HFFc6 (cell line): ENCODE measurements at places on chromosomes 2 and 18.
A peak's percentile ranks its signal among the peaks of the same experiment; 100 is the strongest.

GRCh38 chr2:231457101-231457500 lies 7.2 kb downstream of the NCL start:
- DNase-seq: no peak

DNA sequence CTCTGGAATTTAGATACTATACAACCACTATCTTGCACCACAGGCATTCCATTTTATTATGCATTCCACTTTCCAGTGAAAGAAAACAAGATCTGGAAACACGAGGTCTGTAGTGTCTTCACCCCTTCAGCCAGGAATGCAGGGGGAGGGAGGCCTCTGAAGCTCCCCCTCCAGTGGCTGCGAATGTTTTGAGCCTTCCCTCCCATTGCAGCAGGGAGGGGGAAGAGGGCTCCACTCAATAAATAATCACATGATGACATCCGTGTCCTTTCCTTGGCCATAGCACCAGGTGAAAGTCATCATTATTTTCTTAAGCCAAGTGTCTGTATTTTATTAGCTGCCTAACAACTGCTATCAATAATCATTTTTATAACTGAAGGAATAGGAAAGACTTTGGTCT lies 38.6 kb downstream of the ALPK2 start:
- DNase-seq: peak; percentile 87

DNA sequence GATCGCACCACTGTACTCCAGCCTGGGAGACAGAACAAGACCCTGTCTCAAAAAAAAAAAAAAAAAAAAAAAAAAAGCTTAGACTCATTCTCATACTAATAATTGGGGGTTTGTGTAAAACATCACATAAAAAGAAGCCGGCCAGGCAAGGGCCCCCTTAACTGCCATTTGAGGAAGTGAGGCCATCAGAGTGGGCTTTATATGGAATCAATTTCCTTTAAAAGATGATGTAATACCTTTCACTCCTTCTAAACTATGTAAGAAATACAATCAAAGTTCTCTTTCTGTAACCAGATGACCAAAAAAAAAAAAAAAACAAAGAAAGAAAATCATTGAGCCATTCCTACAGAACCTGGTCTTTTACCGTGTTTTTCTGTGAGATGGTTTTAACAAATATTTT lies 13.1 kb upstream of the GPR55 start:
- no peak for DNase-seq

GRCh38 chr2:98269830-98270229 lies 76.4 kb upstream of the CNGA3 start:
- DNase-seq: no peak

DNA sequence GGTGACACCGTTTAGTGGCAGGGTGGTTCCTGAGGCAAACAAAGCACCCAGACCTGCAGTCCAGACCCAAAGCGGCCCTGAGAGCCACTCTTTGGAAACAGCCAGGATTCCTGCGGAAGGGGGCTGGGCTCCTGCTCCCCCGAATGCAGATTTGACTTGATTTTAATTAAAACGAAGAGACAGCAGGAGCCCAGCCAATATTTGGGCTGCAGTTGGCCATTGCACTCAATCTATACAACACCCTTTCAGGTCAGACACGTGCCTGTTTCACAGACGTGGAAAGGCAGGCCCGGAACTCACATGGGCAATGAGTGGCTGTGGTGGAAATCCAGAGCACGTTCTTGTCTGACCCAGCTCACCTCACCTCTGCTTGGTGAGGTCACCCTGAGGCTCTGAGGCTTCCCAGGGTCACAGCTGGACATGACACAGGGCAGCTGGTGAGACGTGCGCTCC lies 122.4 kb downstream of the NDUFA10 start:
- DNase-seq: no peak

DNA sequence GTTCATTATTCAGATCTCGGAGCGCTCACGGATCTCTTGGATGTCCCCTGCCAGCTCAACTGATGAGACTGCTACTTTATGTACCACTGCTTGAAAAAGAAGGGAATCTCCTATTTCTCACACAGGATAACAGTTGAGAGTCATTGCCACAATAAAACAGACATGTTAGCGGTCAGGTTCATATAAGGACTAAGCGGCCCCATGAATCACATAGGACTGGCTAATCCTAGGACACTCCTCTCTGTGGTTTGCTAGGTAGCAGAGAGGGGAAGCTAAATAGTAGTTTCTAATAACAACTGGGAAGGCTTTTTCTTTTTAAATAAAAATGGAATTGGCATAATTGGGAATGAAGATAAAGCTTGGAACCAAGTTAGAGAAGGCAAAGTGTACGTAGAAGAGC lies 15.9 kb upstream of the TGFA start:
- no peak for DNase-seq

DNA sequence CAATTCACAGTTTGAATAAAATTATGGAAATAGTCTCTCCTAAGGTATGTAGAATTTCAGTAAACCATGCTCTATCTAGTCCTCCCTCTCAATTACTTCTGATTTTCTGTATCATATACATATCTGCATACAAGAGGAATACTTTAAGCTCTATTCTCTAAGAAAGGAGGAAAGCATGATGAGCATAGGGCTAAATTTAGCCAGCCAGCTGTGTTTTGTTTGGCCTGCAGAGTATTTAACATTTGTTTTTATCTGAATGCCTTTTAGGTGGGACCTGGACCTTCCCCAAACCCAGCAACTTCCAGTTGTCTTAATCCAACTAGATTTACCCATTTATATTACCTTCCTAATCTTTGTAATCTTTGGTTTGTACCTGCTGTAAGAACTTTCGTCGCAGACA lies 42.2 kb upstream of the FAM117B start:
- DNase-seq: no peak

DNA sequence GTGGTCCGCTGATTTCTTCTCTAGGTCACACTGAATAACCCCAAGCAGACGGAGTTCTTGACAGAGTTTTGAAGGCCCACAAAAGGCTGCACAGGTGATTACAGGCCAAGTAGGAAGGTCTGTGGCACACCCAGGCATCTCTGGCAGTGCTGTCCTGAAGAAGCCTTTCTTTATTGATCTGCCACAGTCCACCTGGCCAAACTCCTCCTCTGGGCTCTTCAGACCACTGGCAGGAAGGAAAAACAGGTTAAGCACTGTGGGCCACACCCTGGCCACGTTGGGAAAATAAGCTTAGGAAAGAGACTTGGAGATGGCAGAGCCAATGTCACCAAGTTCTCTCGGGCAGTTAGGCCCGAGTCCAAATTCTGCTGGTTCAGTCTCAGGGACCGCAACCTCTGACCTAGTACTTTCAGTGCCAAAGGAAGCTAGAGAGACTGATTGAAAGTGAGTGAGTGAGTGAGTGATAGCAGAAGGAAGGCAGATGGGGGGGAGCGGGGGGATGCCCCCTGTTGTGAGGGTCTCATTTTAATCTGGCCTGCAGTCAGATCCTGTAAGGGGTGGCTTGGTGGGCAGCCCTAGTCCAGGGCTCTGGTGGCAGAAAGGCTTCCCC lies 102.9 kb downstream of the TGFA start:
- no peak for DNase-seq

- DNase-seq: no peak
These were observed 51.4 kb downstream of the ITGAV start for GRCh38 chr2:186641132-186641806.

DNA sequence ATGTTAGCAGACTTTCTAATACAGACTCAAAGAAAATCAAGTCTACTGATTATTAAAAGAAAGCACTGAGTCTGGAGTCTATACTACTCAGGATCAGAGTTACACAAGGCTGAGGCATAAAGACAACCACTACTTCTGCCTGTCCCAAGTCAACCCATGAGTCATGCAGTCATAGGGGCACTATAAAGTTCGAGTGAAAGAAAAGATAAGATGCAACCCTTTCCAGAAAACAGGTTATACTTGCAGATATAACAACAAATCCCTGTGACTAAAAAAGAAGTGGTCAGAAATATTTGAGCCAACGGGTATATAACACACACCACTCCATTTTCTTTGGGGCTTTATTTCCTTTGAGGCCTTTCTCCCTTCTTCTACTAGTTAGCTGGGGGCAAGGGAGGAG lies 18.6 kb upstream of the SCRN3 start:
- DNase-seq: peak; percentile 9

DNA sequence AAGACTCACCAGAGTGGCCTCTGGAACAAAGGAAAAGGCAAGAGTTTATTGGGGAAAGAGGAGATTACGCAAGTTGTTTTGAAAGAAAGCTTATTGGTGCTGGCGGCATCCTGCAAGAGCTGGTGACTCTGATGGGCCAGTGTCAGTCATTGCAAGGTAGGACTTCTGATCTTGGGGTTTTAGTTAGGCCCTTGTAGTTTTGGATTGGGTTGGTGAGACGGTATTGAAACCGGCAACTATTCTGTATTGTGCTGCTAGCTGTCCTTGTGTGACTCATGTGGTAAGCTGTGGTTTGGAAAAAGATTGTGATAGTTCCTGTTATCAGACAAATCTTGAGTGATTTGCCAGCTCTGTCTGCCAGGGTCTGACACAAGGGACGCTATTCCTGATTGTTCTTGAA lies 159.1 kb upstream of the PIEZO2 start:
- DNase-seq: peak; percentile 32

DNA sequence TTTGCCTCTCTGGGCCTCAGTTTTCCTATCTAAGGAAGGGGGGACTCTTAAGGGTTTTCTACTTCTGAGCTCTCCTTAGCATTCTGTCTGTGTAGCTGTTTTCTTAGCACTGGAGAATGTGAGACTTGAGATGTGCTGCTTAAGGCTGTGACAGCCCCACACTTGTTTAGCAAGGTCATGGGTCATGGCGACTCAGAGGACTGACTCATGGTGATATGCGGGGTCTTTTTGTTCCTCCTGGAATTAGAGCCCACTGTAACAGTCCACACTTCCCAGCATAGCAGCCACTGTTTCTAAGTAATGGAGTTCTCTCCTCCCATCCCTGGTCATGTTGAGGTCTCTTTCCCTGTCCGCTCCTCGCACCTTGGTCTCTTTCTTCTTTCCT lies 4.1 kb upstream of the LPIN1 start:
- peak; percentile 30 for DNase-seq

GRCh38 chr18:69636529-69637301 lies 236.0 kb downstream of the DOK6 start:
- DNase-seq: no peak

DNA sequence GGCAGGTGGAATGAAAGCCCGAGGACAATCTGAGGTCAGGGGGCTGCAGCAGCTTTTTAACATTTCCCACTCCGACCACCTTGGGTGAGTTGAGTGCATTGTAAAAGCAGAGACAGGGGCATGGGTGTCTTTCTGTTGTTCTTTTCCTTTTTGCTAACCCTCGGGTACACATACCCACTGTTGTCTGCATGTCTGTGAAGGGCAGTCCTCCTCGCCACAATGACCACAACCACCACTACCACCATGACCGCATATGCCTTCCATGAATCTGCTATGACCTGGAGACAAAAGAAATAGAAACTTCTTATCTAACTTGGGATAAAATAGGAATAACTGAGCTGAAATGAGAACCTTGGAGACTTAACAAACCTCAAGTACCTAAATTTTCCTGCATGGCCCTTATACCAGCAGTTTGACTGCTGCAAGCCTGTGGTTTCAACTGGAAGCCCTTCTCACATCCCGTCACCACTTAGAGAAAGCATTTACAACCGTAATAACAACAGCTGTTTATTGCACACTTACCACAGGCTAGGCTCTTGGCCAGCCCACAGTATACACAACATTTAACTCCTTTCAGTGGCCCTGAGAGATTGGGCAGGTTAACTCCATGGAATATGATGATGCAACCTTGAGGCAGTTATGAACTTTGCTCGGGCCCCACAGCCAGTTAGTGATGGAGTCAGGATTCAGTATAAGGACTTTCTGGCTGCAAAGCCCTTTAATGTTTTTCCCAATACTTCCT lies 80.3 kb downstream of the GYPC start:
- DNase-seq: no peak

DNA sequence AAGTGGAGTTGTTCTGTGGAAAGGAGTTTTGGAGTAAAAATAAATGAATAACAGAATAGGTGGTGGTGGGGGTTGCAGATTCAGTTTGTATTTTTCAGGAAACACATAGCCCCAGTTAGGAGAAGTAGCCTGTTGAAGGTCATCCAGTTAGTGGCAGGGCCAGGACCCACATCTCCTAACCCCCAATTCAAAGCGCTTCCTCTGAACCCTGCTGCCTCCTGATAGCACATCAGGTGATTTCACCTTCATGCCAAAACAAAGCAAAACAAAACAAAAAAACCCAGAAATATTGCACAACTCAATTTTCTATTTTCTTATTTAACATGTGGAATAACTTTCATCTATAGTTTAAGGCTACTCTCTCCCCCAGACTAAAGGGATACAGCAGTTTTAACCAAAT lies 112.3 kb upstream of the UGP2 start:
- DNase-seq: no peak

- no peak for DNase-seq
These were observed 247.9 kb upstream of the NT5C1B start for GRCh38 chr2:18837240-18837639.

GRCh38 chr2:159829376-159829775 lies 31.4 kb upstream of the CD302 start:
- DNase-seq: no peak

DNA sequence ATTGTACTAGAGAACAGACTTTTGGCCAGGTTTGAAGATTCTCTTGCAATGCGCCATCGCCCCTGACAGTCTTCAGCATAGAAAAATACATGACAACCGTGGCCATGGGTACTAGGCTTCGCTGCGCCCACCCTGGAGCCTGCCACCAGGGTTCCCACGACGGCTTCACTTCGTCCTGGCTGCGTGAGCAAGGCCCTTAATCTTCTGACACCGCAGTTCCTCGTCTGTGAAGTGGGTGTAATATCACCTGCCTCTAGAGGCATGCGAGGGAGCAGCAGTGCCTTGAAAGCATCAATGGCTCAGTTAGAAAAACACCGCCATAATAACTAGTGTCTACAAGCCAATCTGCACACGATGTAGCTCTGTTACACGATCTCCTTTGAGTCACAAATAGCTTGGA lies 175.2 kb upstream of the HS6ST1 start:
- no peak for DNase-seq
